CD4-positive, alpha-beta T cell (primary cell): ENCODE measurements at places on chromosomes 5 and 9. TPM values are rescaled to one million over a fixed set of nuclear protein-coding genes. Genes with fewer than 3 reads are reported as not detected.

- DNase-seq: no peak
These were observed 340.2 kb downstream of the ADAMTS6 start for GRCh38 chr5:65141493-65141892.

- DNase-seq: peak; percentile 28
These were observed 373.3 kb upstream of the SEMA6A start for GRCh38 chr5:116947691-116948528.

DNA sequence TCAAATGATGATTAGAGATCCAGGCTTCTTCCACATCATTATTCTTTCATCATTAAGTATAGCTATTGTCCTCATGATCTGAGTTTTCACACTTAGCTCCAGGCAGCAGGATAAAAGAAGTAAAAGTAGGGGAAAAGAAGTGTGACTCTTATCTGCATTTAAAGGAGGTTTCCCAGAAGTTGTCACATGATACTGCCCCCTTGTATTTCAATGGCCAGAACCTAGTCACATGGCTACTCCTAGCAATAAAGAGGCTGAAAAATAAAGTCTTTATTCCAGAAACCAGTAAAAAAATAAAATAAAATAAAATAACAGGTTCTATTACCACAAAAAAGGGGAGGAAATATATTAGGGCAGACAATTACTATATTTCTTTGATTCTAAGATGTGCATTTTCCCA is 5.3 kb upstream of the NDUFS4 start:
- DNase-seq: no peak

DNA sequence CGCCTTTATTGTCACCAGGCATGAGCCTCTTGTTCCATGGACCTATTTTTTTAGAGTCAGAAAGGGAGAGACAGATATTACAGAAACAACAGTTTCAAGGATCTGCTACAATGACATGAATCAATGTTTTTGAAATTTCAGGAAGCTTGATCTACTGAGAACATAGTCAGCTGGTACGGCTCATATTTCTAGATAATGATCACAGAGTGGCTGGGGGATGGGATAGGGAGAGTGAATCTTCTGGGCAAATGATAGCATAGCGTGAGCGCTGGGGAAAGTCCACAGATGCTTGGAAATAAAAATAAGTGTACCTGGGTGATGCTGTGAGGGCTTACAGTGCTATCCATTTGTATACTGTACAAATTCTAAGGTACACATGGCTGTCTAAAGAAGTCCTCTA is 340.4 kb downstream of the EBF1 start:
- DNase-seq: no peak

- no peak for DNase-seq
These were observed 4.9 kb upstream of the IL4 start for GRCh38 chr5:132668706-132669454.

The FOXE1 gene
- total RNA-seq: not detected

The IPO11 gene
- 15.1 TPM for total RNA-seq

The CAVIN4 gene
- 0.08 TPM for total RNA-seq

The RGMB gene
- total RNA-seq: 15.8 TPM
